Renal pelvis (tissue), 12 donors: ENCODE measurements at places on chromosomes 3 and 15.
A peak's percentile ranks its signal among the peaks of the same experiment; 100 is the strongest.

GRCh38 chr15:92205255-92205739 is 188.4 kb upstream of the ST8SIA2 start:
- no peak for DNase-seq

- no peak for DNase-seq
These were observed 45.7 kb downstream of the ARMC8 start for GRCh38 chr3:138232705-138233364.

DNA sequence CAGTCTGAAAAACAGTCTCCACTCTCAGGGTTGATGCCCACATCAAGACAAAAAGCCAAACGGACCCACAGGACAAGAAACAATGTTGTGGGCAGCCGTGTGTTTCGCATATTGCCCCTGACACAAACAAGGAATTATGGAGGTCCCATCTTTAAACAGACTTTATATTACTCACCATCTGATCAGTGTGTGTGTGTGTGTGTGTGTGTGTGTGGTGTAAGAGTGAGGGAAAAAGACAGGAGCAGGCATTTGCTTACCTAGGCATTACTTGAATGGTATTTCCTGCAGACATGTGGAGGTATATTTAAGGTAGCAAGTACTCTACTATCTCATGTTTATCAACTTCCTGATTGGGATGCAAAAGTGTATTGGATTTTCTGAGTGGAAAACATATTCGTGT is 136.3 kb downstream of the TMCO5A start:
- DNase-seq = no peak

DNA sequence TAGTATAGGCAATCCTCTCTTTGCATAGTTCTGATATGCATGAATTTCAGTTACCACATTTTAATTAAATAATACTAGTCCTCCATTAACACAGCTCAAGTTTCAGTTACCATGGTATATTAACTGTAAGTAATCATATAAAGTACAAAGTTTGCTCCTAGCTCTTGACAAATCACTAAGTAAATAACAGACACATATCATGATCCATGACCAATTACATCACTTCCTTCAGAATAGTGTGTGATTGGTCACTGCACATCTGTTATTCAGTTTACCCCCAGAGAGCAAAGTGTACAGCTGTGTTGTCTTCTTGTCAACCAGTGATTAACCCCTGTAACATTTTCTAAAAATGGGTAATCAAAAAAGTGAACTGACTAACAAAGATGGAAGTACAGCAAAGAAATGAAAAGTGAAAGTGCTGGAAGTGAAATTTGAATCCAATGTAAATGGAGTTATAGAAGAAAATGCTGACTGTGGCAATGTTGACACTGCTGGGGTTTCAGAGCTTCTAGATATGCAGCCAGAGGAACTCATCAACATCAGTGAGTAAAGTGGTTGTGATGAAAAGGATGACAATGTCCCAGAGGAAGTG is 30.2 kb upstream of the LEKR1 start:
- no peak for DNase-seq

DNA sequence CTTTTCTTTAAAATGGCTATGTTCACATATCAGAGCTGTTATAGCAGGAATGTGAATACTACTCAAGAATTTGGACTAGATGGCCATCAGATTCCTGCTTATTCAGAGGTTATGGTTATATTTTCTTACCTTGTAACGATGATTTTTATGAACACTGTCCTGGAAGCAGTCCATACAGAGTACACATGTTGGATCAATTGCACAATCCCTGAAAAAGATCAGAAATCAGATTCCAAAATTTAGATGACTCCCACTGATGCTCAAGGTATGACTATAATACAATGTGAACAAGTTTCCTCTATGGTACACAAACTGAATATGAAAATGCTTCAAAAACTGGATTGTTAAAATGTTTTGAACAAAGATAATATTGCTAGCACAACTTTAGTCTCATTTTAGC is 23.3 kb downstream of the UBR1 start:
- no peak for DNase-seq

- no peak for DNase-seq
These were observed 77.8 kb downstream of the WWTR1 start for GRCh38 chr3:149579838-149580542.

DNA sequence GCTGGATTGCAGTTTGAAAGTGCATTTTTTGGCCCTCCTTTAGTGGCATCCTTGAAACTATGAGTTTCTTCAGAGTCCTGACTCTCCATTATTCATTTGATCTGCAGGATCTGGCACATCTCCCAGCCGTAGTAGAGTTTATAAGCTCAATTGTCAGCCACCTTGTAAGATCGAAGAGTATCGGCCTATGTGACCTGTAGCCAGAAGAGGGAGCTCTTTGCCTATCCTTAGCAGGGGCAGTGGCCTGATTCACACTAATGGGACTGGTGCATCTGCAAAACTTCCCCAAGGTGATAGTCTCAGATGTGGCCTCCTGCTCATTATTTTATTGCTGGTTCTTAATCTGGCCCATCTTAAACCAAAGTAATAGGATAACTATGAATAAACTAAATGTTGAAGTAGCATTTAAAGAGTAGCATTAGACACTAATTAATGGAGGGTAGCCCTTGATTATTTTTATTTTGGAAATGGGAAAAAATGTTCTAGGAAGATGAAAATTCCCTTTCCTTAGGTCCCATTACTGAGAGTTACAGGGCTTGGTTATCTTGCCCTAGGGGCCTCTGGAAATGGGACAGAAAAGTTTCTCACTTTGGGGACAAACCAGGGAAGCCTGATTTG is 21.2 kb downstream of the GCSAM start:
- DNase-seq = no peak

GRCh38 chr3:136836511-136837156 is 17.7 kb downstream of the SLC35G2 start:
- no peak for DNase-seq

DNA sequence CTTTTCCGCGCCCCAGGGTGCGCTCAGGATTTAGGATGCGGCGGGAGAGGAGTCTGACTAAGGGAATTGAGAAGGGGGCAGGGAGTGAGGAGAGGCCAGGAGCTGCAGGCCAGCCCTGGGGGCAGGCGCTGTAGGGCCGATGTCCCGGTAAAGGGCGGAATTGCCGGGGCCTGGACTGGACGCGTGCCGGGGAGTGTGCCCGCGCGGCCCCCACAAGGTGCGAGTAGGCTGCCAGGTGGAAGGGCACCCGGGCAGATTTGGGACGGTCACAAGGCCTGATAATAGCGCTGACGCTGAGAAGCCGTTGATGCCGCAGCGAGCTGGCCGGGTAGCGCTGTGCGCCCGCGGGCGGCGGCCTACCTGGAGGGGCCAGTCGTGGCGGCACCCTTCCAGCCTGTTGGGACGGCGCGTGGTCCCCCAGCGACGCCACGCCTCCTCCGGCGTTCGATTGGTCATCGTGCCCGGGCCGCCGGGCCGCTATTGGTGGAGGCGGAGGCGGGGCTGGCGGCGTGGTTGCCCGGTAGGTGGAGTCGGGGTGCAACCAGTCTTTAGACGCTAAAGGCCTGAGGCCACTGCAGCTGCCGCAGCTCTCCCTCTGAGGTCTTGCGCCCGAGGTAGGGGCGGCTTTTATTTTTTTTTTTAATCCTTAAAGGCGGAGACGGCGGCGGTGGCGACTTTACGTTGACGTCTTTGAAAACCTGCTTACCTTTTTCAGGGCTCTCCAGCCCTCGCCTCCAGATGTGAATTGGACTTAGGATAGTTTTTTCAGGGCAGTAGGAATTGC is 903 bp downstream of the SLC25A38 start:
- peak; percentile 93 for DNase-seq

DNA sequence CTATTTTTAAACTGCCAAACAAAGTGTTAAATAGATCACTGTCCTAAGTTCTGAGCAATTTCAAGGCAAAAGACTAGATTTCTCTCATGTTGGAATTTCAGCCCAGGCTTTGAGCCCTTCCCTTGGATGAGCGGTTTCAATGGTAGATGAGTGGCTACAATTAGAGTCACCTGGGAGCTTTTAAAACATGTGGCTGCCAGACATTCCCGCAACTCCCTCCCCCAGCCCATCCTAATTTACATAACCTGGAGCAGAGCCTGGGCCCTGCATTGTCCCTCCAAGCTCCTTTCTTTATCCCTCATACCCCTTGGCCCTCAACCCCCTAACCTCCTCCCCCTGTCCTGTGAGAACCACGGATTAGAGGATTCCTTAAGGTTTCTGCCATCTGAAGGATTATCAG is 357.5 kb upstream of the UMPS start:
- no peak for DNase-seq

- no peak for DNase-seq
These were observed 348.4 kb downstream of the EPHB1 start for GRCh38 chr3:135143474-135143873.

GRCh38 chr15:39738998-39739397 is 43.6 kb downstream of the FSIP1 start:
- DNase-seq = no peak

DNA sequence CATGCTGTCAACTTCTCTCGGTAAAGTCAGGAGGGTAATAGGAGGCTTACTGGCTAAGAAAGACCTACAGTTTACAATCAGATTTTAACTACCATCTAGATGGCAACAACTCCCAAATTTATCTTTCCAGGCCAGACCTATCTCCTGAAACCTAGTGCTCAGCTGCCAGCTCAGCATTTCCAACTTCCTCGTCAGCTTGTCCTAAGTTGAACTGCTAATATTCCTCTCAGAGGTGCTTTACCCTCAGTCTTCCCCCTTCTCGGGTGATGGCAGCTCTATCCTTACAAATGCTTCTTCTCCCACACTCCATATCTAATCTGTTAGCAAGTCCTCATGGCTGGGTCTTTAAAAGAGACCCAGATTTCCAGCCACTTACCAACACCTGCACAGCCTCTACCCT is 36.9 kb upstream of the UBE2E2 start:
- DNase-seq = no peak

DNA sequence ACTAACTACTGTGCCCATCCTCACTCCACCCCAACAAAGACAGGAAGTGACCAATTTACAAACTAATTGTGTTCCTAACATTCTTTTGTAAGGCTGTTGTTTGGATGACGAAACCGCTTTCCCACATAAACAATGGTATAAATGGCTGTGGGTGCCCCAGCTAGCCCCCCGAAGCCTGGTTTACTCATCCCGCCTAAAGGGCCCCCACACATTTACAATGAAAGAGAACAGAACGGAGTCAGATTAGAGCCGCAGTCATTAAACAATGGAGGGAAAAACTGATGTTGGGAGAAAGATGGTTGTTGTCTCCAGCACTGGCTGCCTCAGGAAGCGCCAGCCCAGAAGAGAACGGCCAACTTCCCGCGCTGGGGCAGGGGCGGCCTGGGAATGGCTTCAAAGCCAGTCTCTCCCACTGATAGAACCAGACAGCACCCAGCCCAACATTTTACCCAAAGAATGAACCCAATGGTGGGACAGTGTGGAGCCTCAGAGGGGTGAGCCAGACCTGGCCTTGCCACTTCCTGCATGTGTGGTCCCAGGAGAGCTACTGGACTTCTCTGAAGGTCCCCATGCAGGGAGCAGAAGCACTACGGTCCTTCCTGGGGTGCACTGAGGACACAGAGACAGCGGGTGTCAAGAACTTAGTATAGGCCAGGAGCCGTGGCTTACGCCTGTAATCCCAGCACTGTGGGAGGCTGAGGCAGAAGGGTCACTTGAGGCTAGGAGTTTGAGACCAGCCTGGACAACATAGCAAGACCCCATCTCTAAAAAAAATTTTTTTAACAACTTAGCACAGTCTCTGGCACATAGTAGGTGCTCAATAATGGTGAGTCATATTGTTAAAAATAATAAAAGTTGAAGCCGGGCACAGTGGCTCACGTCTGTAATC is 75.8 kb upstream of the GATA2 start:
- DNase-seq = no peak

- no peak for DNase-seq
These were observed 351.9 kb downstream of the LSAMP start for GRCh38 chr3:116093374-116093773.

- no peak for DNase-seq
These were observed 33.5 kb downstream of the CHAC1 start for GRCh38 chr15:40986820-40987219.
